ENCODE measurements at places on chromosomes 3 and 15.

DNA sequence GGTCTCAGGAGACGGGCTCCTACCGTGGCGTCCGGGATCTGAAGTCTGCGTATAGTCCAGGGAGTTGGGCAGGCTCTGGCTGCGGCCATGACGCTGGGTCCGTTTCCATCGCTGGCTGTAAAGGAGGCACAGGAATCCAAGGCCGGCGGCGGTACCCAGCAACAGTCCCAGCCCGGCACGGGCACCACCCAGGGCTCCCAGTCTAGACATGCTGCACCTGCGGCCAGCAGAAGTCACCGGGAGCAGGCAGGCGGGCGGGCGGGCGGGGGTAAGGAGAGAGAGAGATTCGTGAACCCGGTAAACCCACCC is 526 bp downstream of the RMDN3 start:
- H3K27me3 ChIP-seq, result no peaks in the 10 kb centered on the region
- peaks cover 35% of the 10 kb centered on the region for H3K4me1 ChIP-seq
- H3K36me3 ChIP-seq, result peaks cover 56% of the 10 kb centered on the region
- peak overlapping the region; percentile 96 for H3K4me3 ChIP-seq
- peak overlapping the region; percentile 99 for H3K27ac ChIP-seq
- no peak for DNase-seq

- DNase-seq, result no peak
- H3K27me3 ChIP-seq, result no peaks in the 10 kb centered on the region
- no peaks in the 10 kb centered on the region for H3K36me3 ChIP-seq
- no peak overlapping the region for H3K27ac ChIP-seq
- H3K4me1 ChIP-seq, result no peaks in the 10 kb centered on the region
- H3K4me3 ChIP-seq, result no peak overlapping the region
Observed at GRCh38 chr15:23616536-23616935, 31.1 kb downstream of the MAGEL2 start.

GRCh38 chr3:177882124-177882648 is 654.0 kb upstream of the KCNMB2 start:
- no peak for DNase-seq
- peaks cover 24% of the 10 kb centered on the region for H3K4me1 ChIP-seq
- H3K4me3 ChIP-seq, result no peak overlapping the region
- no peaks in the 10 kb centered on the region for H3K36me3 ChIP-seq
- no peaks in the 10 kb centered on the region for H3K27me3 ChIP-seq

- no peaks in the 10 kb centered on the region for H3K36me3 ChIP-seq
- DNase-seq, result no peak
- H3K4me3 ChIP-seq, result no peak overlapping the region
- no peaks in the 10 kb centered on the region for H3K4me1 ChIP-seq
- H3K27ac ChIP-seq, result no peak overlapping the region
Observed at GRCh38 chr3:79453600-79453999, 314.2 kb downstream of the ROBO1 start.

GRCh38 chr15:43749690-43750345 is 3.6 kb downstream of the PDIA3 start:
- H3K27ac ChIP-seq, result peak overlapping the region; percentile 98
- peaks cover 56% of the 10 kb centered on the region for H3K4me1 ChIP-seq
- peak; percentile 49 for DNase-seq
- peaks cover 64% of the 10 kb centered on the region for H3K36me3 ChIP-seq
- peak overlapping the region; percentile 90 for H3K4me3 ChIP-seq
- H3K27me3 ChIP-seq, result no peaks in the 10 kb centered on the region

- peaks cover 83% of the 10 kb centered on the region for H3K36me3 ChIP-seq
- no peak overlapping the region for H3K4me3 ChIP-seq
- H3K27ac ChIP-seq, result peak overlapping the region; percentile 35
Observed at GRCh38 chr3:16449369-16449768, 64.1 kb downstream of the RFTN1 start.

GRCh38 chr3:95172164-95172943 is 1109.5 kb downstream of the NSUN3 start:
- no peak overlapping the region for H3K4me3 ChIP-seq
- no peak for DNase-seq
- no peaks in the 10 kb centered on the region for H3K27me3 ChIP-seq
- H3K36me3 ChIP-seq, result no peaks in the 10 kb centered on the region
- H3K27ac ChIP-seq, result no peak overlapping the region

GRCh38 chr3:53261712-53262111 is 5.9 kb upstream of the TKT start:
- no peak for DNase-seq
- no peaks in the 10 kb centered on the region for H3K27me3 ChIP-seq
- no peak overlapping the region for H3K4me3 ChIP-seq
- no peaks in the 10 kb centered on the region for H3K36me3 ChIP-seq
- H3K27ac ChIP-seq, result no peak overlapping the region
- H3K4me1 ChIP-seq, result no peaks in the 10 kb centered on the region

GRCh38 chr15:46708226-46708625 is 1009.1 kb upstream of the SEMA6D start:
- H3K36me3 ChIP-seq, result no peaks in the 10 kb centered on the region

GRCh38 chr3:60756241-60757030 is 494.8 kb downstream of the FHIT start:
- no peak for DNase-seq
- no peak overlapping the region for H3K27ac ChIP-seq
- no peak overlapping the region for H3K4me3 ChIP-seq
- no peaks in the 10 kb centered on the region for H3K27me3 ChIP-seq
- H3K36me3 ChIP-seq, result no peaks in the 10 kb centered on the region
